Effector memory CD8-positive, alpha-beta T cell (primary cell): ENCODE measurements at places on chromosomes 12 and 14.

DNA sequence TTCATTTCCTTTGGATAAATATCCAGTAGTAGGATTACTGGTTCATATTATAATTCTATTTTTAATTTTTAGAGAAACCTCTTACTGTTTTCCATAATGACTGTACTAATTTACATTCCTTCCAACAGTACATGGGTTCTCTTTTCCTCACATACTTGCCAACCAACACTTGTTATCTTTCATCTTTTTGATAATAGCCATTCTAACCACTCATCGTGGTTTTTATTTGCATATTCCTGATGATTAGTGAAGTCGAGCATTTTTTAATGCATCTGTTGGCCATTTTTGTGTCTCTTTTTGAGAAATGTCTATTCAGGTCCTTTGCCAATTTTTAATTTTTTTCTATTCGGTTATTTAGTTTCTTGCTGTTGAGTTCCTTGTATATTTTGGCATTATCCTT lies 457.7 kb upstream of the PDE3A start:
- no peak for DNase-seq

DNA sequence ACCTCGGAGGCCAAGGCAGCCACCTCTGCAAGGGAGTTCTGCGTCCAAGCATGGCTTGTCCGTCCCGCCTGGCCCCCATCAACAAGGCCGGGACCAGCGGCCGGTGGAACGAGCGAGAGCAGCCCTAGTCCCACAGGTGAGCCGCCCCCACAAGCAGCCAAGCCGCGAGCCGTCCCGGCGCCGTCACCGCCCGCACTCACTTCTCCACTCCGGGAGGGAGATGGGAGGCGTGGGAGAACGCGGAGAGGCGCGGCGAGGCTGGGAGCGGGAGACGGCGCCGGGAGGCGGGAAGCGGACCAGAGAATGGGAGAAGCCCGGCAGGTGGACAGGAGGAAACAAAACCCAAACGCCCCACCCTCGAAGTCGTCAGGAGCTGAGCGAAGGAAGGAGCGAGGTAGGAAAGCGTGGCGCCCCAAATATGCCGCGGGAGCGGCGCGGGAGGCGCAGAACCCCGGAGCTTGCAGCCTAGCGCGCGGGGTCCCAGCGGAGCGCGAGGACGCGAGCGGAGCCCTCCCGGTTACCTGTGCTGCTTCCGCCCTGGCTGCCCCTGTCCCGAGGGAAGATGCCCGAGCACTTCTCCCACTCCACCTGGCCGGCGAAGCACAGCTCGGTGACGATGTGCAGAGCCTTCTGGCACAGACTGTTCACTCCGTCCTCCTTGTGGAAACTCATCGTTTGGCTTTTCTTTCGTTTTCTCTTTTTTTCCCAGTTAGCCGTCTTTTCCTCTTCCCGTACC lies 600 bp downstream of the SYT10 start:
- DNase-seq: no peak

- no peak for DNase-seq
Observed at GRCh38 chr14:58963873-58964597, 224.4 kb upstream of the DAAM1 start.

GRCh38 chr14:92670160-92670559 lies 78.3 kb downstream of the LGMN start:
- DNase-seq: no peak

DNA sequence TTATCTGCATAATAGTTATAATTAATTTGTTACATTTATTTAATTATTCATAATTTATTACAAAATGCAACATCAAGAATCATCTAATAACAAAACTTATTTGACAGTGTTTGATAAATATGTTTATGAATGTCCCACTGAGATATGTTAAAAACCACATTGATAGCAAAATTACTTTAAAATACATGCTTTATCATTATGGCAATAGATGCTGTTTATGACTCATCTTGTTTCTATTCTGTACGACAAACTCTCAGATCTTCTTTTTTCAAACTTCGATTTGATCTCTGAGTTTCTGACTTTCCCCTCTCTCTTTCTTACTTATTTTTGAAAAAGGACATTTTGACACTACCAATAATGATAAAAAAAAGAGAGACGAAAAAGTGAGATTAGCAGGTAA lies 56.8 kb upstream of the LRRK2 start:
- no peak for DNase-seq

DNA sequence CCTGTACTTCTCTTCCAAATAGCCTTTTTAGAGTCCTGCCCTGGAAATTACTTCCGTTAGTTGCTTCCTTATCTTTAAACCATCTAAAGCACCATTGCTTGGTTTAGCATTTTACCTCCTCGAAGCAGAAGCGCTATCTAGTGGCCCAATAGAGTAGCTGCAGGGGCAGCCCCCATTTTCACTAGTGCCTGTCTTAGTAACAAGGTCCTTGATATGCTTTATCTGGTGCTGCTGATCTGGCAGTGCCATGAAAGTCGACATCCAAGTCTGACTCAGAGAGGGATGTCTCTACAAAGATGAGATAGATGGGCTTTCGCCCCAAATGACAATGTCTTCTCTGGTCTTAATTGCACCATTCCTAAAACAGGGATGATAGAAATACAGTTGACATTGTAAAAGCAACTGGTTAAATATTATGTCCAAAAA lies 25.0 kb upstream of the CIT start:
- DNase-seq: peak; percentile 56

DNA sequence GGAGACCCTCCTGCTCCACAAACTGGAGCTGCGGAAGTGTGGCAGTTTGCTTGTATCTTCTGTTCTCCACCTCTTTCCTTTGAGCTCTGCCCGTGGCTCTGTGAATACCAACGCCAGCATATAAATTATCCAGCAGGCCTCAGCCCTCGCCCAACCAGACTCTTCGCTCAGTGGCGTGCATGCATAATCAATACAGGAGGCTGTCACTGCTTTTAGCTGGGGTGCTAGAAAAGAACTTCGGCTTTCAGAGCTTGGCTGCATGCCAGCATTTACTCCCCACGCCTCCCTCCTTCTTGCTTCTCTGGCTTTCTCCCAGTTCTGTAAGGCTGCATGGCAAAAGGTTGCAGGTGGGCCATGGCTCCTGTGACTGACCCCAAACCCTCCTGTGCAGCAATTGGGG lies 26.9 kb downstream of the NRXN3 start:
- DNase-seq: no peak

DNA sequence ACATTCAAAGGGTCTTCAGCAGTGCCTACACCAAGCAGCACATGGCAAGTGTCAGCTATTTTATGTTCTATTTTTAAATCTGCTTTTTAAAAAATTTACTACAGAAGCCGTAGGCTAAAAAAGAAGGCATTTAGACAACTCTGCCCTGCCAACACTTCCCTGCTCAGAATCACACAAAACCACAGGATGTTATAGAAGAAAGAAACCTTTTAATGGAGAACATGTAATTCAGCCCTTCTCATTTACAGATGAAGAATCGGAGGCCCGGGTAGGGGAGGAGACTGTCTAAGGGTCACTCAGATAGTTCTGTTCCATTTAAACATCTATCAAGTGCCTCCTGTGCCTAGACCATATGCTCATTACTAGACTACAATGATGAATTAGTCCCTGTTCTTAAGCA lies 171.8 kb upstream of the NTF3 start:
- no peak for DNase-seq

DNA sequence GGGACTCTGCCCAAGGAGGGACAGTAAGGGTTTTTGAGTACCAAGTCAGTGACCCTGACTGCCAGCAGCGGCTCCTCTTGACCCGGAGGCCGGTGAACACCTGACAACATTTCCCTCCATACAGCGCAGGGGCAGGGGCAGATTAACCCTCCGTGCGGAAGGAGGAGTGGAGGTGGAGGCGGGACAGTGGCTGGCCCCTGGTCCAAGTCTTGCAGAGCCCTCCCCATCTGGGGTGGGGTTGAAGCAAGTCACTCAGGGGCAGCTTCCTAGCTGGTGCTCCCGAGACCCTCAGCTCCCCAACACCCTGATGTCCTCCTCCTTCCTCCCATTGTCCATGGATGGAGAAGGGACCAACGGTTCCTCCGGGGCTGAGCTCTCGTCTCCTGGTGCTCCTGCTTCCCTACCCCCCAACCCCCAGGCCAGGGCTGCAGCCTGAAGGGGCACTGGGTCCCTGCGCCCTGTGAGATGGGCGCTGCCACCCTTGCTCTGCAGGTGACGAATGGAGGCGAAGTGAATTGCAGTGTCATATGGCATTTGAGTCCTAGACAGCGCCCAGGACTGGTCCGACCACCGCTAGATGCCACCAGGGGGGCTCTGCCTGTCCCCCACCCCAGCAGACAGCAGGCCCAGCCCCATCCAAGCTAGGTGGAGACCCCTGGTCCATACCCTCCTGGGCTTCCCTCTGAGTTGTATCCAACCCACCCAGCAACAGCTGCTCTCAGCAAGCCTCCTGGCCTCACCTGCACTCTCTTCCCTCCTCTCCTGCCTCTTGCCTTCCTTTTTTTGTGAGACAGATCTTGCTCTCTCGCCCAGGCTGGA lies 7.0 kb upstream of the AMN start:
- no peak for DNase-seq

DNA sequence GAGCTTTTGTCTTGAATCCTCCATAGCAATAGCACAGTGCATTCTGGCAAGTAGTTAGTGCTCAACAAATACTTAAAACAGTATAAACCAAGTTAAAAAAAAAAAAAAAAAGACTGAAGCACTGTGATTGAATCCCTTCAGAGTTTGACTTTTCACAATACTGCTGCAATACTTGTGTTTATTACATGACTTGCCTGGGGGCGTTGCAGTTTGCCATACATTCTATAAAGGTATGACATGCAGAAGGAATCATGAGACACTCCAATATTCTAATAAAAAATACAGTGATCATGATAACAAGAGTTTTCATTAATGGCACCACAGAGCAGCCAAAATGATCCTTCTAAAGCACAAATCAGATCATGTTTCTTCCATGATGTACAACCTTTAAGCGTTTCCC lies 205.0 kb upstream of the CDKN3 start:
- no peak for DNase-seq

DNA sequence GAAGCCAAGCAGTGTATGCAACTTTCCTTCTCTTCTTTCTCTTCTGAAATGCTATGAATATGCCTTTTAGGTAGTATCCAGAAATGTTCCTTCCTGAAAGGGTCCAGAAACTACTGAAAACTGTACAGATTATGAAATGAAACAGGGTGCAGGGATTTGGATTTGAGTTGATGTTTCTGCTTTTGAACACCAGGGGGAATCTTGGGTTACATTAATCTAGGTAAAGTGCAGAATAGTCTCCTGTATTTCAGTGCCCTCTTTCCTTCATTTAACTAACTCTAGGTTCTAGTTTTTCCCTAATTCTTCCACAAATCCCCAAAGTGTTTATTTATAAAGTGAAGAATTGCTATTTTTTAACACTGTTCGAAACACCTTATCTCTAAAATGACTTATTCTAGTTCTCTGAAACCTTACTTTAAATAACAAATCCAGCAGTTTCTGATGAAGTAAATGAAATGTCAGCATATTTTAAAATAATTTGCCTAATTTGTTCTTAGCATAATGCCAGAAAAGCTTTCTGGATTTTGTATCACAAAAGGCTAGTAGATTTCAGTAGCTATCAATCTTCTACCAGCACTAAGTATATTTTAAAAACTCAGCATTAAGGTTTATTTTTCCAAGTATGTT lies 111.9 kb downstream of the LRRK2 start:
- no peak for DNase-seq

- no peak for DNase-seq
Observed at GRCh38 chr12:51371295-51371953, 19.8 kb downstream of the GALNT6 start.

- no peak for DNase-seq
Observed at GRCh38 chr14:97149775-97150174, 352.6 kb downstream of the VRK1 start.
